Activated CD8-positive, alpha-beta memory T cell treated with anti-CD3 and anti-CD28 coated beads for 1 hour (primary cell): ENCODE measurements at places on chromosomes 12 and 14.

GRCh38 chr14:103731916-103732867 is 16.6 kb downstream of the ZFYVE21 start:
- no peak for DNase-seq

DNA sequence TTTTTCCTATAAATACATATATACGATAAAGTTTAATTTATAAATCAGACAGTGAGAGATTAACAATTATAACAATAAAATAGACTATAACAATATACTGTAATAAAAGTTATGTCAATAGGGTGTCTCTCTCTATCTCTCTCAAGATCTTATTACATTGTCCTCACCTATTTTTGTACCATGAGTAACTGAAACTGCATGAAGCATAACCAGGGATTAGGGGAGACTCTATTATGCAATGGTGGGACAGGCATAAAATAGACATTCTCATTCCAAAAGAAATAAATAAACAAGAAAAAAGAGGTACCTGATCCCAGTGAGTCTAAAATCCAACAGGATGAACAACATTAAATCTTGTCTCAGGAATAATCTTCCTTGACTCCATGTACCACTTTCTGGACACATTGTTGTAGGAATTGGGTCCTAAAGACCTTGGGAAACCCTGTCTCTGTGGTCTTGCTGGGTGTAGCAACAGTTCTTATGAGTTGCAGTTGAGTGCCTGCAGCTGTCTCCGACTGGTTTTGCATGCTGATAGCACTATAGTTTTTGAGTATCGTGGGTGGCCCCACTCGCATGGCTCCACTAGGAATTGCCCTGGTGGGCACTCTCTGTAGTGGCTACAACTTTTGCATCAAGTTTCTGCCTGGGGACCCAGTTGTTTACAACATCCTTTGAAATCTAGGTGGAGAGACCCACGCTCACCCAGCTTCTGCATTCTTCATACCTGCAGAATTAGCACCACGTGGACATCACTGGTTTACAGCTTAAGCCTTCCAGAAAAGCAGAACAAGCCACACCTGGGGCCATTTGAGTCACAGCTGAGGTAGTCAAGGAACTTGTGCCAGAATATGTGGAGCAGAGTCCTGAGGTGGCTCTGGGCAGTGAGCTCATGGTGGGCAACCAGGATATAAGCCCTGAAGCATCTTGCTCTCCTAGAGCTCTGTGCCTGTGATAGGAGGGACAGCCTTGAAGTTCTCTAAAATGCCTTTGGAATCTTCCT is 204.7 kb downstream of the KITLG start:
- no peak for DNase-seq

- DNase-seq: no peak
Measured at GRCh38 chr12:31406345-31406744, 80.4 kb upstream of the SINHCAF start.

GRCh38 chr12:111557271-111558106 is 41.6 kb downstream of the ATXN2 start:
- no peak for DNase-seq

GRCh38 chr14:98913967-98914650 is 357.9 kb downstream of the BCL11B start:
- no peak for DNase-seq

- DNase-seq: no peak
Measured at GRCh38 chr12:49518914-49519573, 19.8 kb upstream of the KCNH3 start.

DNA sequence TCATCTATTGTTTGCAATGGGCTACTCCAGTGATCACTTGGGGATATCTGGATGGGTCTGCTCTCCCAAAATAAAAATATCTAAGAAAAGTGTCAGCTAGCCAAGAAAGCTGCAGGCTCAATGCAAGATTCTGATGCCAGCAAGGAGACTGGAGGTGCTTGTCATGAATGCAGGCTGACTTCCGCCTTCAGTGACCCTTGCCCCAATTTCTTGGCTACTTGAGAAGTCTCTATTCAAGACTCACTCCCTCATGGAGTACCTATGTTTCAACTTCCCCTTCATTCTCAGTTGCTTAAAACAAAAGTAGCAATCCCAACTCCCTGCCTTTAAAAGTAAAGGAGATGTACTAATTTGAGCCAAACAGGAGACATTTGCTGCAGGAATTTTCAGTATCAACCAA is 123.9 kb downstream of the GPR65 start:
- no peak for DNase-seq

- no peak for DNase-seq
Measured at GRCh38 chr12:66152732-66153131, 17.1 kb downstream of the TMBIM4 start.

GRCh38 chr12:116278279-116278626 is 760 bp upstream of the MED13L start:
- DNase-seq: no peak

- no peak for DNase-seq
Measured at GRCh38 chr14:99554757-99555531, 49.1 kb downstream of the CCDC85C start.

DNA sequence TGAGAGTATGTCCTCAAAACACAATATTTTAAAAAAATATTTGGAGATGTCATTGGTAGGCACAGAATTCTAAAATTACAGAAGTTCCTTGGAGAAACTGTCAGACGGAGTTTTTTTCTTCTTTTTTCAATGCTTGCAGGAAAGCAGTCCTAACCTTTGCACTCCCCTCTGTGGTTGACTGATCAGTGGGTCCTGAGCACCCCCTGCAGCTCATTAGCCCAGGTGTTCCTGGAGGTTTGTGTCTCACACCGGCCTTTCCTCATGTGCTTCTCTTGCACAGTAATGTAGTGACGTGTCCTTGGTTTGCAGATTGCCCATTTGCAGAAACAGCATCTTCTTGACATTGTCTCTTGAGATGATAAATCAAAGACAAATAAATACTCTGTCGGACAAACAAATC is 513.0 kb downstream of the TMEM121 start:
- peak; percentile 27 for DNase-seq

DNA sequence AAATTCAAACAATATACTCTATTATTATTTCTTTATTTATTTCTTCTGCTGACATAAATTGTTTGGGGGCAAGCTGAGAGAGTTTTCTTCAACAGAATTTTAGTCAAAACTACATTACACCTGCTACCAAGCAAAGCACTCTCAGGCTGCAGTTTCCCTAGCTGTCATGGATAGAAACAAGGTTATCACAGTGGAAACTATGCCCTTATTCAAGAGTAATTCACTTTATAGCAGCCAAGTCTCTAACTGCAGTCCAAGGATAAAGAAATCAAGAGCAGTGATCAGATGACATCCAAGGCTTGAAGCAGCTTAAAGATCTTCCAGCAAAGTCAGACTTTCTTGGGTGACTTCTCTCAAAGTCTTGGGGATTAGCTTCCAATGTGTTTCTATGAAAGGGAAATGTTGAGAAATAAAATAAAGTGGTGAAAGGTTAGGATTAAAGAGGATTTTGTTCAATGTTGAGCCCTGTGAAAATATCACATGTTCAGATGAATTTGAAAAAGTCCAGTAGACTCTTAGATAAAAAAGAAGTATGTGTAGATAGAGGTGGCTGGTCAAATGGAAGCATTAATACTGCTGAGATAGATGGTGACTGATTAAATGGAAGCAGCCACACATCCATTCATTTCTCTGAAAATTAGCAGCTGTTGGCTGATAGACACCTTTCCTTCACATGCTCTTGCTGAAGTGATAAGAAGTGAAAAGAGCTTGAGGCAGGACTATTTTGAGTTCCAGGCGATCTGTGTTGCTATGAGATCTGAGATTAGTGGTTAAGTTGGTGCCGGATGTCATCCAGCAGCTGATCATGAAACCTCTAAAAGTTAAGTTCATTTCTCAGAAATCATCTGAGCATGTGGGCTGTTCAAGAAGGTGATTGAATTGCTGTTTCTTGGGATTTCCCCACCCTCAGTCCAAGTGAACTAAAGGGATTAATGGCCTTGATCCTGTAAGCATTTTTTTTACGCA is 257.8 kb upstream of the BTG1 start:
- no peak for DNase-seq
